Stimulated activated CD4-positive, alpha-beta T cell treated with anti-CD3 and anti-CD28 coated beads, Interleukin-4, amount 100 ng/mL, for 1 hour (primary cell): ENCODE measurements at places on chromosomes 6 and 20.

- no peak for DNase-seq
Observed at GRCh38 chr6:49519660-49520059, 19.9 kb downstream of the GLYATL3 start.

DNA sequence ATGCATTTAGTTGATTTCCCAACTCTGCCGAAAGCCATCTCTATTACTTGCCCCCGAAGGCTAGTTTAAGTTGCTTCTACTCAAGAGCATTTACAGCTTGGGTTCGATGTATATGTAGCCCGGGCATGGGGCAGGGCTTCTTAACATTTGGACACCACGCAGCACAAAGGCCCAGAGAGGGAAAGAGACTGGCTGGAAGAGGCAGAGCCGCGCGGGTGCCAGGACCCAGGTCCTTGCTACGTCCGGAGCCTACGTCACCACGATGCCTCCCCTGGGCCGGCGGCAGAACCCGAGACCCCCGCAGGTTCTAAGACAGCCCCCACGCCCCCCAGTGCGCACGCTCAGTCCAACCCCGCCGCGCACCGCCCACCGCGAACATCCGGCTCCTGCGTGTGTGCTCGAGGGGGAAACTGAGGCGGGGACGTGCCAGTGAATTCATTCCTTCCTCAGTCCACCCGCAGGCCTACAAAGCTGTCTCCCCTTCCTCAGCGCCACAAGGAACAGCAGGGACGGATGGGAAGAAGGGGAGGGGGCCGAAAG lies 367 bp upstream of the PCIF1 start:
- no peak for DNase-seq

GRCh38 chr6:158947284-158947683 lies 52.7 kb downstream of the RSPH3 start:
- no peak for DNase-seq

DNA sequence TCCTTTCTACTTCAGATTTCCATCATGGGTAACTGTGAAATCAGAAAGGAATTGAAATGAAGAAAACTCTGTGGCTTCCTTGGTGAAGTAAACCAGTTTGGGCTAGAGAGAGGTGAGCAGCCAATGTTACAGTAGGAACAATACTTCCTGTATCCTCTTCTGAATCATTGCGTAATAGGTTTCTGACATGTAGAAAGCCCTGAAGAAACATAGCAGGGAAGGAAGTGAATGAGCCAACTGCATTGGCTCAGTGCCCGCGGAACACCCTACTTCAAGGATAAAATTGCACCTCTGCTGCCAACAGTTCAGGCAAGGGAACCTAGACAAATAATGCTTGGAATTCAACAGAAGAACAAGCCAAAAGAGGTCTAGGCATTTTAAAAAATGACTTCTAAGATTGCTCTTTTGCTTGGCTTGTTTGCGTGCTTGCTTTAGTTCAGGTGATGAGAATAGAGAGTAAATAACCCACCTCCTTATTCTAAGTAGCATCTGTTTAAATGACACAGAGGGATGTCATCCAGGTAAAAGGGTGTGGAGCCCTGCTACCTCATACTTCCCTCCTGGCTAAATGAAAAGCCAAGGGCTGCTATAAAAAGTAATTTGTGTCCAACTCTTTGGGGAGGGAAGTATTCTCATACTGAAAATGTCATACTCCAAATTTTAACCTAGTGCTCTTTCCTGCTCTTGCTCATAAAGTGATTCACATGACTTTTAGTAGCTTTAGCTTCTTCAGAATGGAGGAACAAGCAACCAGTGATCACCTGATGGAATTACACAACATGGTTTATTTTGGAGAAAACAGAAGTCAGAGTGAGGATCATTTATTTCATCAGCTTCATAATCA lies 30.0 kb upstream of the AKIRIN2 start:
- peak; percentile 10 for DNase-seq

DNA sequence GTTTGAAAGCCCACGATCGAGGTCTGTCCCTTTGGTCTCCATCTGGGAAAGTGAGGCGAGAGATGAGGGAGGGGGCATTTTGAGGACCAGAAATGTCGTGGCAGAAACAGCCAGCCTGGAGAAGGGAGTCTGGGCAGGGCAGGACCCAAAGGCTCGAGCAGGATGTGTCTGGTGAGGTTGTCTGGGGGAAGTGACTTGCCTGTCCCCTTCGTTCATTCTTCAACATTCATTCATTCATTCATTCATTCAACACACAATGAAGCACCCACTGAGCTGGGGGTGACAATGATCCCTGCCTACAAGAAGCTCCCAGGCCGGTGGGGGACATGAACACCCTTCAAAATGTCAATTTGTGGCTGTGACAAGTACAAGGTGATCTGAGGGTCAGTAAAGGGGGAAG lies 80.5 kb downstream of the CEBPB start:
- no peak for DNase-seq

GRCh38 chr6:23218751-23219150 lies 649.4 kb downstream of the HDGFL1 start:
- DNase-seq, result no peak
